RWPE1 (cell line): ENCODE measurements at places on chromosomes 13 and 19.
A peak's percentile ranks its signal among the peaks of the same experiment; 100 is the strongest.

- DNase-seq, result no peak
These were observed 36.6 kb upstream of the ZSCAN5A start for GRCh38 chr19:56351208-56351607.

DNA sequence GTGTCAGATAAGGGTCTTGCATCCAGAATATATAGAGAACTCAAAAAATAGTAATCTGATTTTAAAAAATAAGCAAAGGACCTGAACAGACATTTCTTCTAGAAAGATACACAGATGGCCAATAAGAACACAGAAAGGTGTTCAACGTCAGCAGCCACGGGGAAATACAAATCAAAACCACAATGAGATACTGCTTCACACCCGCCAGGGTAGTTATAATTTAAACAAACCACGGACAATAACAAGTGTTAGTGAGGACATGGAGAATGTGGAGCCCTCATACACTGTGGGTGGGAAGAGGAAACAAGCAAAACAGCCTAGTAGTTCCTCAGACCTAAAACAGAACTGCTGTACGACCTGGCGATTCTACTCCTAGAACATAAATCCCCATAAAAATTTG, 26.7 kb upstream of the NAPA start:
- DNase-seq, result no peak

GRCh38 chr19:17618936-17619335, 63.5 kb downstream of the COLGALT1 start:
- DNase-seq, result no peak

- no peak for DNase-seq
These were observed 94.1 kb upstream of the UFM1 start for GRCh38 chr13:38255600-38255999.

- DNase-seq, result no peak
These were observed 105.3 kb downstream of the RGCC start for GRCh38 chr13:41562541-41563178.

GRCh38 chr13:110311443-110312338, 4.6 kb downstream of the COL4A2 start:
- no peak for DNase-seq

GRCh38 chr13:60397704-60398378, 821 bp downstream of the TDRD3 start:
- DNase-seq, result peak; percentile 48

GRCh38 chr19:56177564-56178243, 1.9 kb downstream of the GALP start:
- DNase-seq, result no peak

GRCh38 chr13:48144413-48145035, 49.6 kb upstream of the MED4 start:
- DNase-seq, result no peak

DNA sequence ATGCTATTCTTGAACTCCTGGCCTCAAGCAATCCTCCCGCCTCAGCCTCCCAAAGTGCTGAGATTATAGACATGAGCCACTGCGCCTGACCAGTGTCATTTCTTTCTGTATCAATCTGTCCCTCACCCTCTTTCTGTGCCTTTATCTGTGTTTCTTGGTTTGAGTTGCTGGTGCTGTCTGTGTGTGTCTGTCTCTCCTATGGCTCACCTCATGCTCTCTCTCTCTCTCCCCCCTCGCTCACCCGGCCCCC, 9.9 kb downstream of the IRF2BP1 start:
- DNase-seq, result no peak

GRCh38 chr13:52053460-52053859, 29.0 kb downstream of the UTP14C start:
- peak; percentile 25 for DNase-seq

DNA sequence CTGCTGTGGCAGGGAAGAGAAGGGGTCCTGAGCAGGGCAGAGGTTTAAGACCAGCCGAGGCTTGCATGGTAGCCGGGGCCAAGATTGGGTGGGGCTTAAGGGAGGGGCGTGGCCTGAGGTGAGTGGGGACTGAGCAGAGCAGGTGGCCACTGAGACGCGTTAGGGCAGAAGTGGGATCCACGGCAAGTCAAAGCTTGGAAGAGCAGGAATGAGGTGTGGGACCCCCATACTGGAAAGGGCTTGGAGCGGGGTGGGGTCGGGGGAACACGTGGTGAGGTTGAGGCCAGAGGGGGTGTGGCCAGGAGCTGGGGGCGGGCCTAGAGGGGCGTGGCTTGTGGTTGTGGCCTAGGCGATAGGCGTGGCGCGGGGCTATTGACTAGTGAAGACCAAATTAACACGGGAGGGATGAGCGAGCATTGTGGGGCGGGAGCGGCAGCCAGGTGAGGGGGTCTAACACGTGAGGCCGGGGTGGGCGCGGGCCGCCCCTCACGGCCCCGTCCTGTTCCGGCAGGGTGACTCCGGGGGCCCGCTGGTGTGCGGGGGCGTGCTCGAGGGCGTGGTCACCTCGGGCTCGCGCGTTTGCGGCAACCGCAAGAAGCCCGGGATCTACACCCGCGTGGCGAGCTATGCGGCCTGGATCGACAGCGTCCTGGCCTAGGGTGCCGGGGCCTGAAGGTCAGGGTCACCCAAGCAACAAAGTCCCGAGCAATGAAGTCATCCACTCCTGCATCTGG, 3.3 kb downstream of the CFD start:
- DNase-seq, result peak; percentile 63

GRCh38 chr13:30685987-30686386, 49.4 kb upstream of the ALOX5AP start:
- DNase-seq, result no peak

DNA sequence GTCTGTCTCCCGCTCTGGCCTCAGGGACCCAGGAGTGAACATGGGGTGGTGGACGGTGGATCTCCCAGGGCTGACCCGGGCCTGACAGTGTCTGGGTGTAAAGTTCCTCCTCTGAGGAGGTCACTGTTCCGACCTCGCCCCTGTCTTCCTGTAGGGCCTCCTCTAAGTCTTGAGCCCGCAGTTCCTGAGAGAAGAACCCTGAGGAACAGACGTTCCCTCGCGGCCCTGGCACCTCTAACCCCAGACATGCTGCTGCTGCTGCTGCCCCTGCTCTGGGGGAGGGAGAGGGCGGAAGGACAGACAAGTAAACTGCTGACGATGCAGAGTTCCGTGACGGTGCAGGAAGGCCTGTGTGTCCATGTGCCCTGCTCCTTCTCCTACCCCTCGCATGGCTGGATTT, at the start of gene SIGLEC9:
Gene SIGLEC9, plus strand, starts transcription at position 178 of the 400 bp plus-strand sequence. Its CDS starts 69 bp downstream, at position 247.
- DNase-seq, result no peak

DNA sequence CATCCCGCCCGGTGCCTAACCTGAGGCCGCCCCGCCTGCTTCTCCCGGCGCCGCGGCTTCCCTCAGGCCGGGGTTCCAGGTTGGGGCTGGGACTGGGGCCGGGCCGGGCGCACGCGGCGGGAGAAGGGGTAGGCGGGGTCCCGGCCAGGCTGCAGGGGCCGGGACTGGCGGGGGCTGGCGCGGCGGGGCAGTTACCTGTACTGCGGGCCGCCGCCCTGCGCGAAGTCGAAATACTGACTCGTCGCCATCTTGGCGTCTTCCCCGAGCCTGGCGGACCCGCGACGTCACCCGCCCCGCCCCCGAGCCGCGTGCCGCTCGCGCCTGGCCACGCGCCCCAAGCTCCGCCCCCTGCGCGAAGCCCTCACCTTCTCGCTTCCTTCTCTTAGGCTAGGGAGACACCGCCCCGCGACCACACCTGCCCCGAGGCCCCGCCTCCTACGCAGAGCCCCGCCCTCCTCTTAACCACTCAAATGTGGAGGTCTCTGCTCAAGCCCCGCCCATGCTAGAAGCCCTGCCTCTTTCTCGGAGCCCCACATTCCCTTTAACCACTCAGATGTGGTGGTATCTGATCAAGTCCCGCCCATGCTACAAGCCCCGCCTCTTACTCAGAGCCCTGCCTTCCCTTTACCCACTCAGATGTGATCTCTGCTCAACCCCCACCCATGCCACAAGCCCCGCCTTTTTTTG, at the start of gene ZFR2:
Gene ZFR2, minus strand, starts transcription at position 269 of the 687 bp plus-strand sequence. Its CDS starts 21 bp downstream, at position 248.
- DNase-seq, result no peak

DNA sequence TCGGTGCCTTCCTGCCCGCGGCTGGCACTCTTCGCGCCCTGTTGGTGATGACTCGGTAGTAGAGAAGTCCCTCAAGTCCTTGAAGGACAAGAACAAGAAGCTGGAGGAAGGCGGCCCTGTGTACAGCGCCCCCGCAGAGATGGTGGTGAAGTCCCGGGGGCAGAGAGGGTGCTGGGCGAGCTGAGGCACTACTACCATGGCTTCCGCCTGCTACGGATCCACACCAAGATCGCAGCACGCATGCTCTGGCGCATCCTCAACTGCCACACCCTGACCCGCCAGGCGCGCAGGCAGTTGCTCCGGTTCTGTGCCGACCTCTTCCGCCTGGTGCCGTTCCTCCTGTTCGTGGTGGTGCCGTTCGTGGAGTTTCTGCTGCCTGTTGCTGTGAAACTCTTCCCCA, 11.1 kb downstream of the ZSCAN1 start:
- DNase-seq, result no peak

GRCh38 chr13:55534306-55534705, 1606.4 kb upstream of the PRR20A start:
- DNase-seq, result no peak

DNA sequence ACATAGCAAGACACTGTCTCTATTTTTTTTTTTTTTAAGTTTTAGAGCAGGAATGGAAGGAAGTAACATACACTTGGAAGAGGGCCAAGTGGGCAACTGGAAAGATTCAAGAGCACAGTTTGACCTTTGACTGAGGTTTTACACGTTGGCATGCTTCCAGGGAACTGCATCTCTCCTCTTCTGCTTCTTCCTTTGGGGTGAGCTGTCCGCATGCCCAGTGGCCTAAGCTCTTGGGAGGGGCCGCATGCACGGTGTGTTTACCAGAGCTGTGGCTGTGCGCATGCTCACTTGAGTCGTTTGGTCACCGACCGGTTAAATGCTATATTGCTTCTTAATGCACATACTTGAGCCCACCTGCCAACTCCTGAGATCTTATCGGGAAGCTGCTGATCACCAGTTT, 727.7 kb downstream of the UQCRFS1 start:
- no peak for DNase-seq

DNA sequence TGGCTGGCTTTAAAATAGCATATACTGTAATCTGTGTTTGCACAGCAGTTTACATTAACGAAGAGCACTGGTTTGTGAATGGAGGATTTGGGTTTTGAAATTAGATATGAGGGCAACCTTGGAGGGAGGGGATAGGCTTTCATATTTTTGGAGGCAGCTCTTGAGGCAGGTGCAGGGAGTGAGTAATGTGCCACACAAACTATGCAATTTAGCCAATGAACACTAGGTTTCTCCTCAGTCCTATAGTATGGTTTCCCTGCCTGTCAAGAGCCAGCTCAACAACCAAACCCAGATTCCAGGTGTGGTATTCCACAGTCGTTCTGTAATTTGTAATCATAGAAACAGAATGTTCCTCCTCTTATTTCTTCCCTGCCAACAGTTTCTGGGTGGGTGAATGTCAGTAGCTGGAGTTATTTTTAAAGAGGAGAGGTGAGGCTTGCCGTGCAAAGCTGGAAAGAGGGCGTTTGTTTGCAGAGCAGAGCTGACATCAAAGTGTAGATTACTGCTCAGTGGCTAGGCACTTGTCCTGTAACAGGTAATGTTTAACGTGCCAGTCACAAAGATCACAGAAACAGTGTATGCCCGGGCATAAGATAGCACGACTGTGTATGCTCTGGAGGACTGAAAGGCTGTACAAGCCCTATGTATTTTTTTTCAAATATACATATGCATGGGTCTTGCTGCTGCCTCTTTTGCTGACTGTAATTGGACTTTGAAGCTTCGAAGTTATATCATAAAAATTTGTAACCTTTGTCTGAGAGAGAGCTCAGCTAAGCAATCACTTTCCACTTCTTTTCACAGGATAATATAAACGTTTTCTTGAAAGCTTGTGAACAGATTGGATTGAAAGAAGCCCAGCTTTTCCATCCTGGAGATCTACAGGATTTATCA, 124.2 kb downstream of the LMO7 start:
- peak; percentile 68 for DNase-seq

DNA sequence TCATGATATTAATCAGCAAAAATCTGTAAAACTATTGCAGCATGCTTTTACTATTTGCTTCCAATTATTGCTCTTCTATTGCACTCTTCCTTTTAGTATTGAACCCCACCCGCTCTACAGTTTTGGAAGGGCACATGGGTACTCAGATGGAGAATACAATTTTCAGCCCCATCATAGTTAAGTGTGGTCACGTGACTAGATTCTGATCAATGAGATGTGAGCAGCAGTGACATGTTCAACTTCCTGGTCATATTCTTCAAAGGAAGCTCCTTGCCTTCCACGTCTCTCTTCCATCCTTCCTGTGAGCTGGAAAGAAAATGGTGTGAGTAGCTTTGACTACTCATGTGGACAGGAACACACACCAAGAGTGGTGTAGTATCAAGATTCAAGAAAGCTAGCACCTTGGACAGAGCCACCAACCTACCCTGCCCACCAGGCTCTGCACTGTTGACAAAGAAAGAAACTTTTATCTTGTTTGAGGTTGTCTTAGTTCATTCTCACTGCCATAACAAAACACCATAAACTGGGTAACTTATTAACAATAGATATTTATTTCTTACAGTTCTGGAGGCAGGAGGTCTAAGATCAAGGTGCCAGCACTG, 3.8 kb upstream of the FGF14 start:
- no peak for DNase-seq

GRCh38 chr13:74246487-74246886, 112.3 kb upstream of the KLF12 start:
- no peak for DNase-seq

DNA sequence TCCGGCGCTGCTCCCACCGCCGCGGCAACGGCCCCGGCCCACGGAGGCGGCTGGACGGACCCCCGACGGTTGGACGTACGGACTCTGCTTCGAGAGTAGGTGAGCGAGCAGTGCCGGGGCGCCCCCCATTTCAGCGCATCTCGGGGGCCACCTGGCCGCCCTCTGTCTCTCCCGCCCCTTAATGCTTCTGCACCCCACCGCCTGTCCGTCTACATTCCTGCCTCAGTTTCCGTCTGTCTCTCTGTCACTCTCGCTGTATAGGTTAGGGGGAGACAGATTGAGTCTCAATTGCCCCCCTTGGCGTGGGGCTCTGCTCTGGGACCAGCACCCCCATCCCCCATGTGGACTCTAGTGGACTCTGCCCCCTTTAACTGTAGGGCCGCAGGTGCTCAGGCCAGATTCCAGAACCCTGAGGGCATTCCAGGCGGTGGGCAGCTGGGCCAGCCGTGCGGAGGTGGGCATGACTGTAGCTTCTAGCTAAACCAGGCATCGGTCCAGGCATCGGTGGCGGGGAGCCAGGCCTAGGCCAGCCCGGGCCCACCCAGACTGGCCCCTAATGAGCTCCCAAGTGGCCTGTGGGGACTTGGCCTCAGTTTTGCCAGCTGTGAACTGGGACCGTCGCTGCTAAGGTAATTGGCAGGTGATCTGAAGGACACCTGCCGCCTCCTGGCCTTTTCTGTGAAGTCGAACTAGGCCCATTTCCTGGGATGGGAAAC, 373 bp downstream of the TNFAIP8L1 start:
- no peak for DNase-seq

DNA sequence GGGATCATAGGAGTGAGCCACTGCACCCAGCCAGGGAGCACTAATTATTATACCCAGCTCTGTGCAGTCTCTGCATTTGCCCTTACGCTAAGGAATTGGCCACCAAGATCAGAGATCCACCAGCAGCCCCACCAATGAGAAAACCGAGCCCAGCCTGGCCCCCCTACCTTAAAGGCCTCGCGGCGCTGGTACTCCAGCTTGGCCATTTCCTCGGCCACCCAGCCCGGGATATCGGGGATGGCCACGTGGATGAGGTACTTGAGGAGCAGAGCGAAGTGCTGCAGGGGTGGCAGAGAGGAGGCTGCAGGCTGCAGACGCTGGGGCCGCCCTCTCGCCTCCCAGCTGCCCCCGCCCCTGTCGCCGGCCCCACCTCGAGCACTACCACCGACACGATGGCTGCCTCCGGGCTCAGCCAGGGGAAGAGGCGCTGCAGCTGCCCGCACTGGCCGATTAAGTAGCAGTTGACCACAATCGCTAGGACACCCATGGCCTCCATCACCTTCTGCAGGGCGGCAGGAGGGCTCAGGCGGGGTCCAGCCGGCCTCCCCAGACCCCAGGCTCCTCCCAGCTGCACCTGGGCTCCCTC, 7.5 kb downstream of the ANO8 start:
- no peak for DNase-seq
